Right lung (tissue), 10 donors: ENCODE measurements at places on chromosomes 16 and 17.

DNA sequence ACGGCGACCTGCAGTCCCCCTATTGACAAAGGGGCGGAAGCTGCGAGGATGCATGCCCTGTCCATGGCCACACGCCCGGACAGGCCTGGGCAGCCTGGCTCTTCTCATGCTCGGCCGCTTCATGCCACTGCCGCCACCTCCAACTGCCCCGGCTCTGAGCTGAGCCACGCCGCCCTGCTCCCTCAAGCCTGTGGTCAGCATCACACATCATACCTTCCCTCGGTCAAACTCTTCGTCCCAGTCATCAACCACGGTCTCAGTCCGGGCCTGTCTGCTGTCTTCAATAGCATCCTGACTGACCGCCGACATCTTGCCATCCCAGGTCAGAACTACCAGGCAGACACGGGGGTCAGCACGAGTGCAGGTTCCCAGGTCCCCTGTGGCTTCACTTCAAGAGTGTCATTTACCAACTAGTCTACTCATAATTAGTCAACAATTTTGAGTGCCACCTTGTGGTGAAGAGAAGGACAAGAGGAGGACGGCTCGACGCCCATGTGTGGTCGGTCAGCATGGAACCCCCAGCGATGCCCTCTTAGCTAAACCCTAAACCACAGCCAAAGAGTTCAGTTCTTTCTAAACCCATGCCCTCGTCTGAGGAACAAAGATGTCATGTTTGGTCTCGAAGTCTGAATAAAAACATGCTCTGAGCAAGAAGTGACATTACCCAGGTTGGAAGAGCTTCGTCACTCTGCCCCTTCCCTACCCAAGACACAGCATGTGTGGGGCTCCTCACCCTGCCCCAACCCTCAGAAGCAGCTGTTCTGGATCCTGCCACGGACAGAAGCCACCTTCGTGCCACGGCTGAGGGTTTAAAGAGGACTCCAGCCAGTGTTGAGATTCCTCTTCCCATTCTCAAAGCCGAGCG is 16.9 kb upstream of the CYTH1 start:
- DNase-seq, result peak; percentile 25

DNA sequence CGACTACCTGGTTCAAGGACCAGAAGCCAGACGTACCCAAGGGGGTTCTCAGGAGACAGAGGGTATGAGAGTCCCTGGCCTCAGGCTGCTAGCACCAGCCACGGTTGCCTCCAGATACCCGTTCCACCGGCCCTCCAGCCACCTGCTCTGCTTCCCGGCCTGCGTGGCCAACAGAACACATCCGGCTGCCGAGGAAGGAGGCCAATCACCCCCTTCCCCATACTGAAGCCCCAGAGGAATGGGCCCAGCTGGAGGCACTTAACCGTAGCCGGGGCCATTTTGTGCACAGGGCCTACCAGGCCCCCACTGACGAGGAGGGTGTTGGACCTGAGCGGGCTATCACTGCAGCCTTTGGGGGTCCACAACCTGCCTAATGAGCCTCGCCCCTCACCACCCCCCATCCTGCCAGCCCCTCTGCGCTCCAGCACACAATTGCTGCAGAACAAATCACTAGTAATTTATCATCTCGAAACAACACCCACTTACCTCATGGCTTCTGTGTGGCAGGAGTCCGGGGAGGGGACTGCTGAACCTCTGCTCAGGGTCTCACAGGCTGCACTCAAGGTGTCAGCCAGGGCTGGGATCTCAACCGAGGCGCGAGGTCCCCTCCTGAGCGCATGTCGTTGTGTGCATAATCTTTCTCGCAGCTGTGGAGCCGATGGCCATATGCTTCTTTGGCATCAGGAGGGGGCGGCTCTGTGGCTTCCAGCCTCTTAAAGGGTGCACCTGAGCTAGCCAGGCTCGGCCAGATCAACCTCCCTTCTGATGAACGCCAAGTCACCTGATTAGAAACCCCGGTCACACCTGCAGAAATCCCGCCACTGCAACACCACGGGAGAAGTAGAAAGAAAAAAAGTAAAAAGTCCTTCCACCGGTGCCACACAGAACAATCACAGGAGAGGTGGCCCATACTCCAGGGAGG is 10.1 kb upstream of the KREMEN2 start:
- no peak for DNase-seq

DNA sequence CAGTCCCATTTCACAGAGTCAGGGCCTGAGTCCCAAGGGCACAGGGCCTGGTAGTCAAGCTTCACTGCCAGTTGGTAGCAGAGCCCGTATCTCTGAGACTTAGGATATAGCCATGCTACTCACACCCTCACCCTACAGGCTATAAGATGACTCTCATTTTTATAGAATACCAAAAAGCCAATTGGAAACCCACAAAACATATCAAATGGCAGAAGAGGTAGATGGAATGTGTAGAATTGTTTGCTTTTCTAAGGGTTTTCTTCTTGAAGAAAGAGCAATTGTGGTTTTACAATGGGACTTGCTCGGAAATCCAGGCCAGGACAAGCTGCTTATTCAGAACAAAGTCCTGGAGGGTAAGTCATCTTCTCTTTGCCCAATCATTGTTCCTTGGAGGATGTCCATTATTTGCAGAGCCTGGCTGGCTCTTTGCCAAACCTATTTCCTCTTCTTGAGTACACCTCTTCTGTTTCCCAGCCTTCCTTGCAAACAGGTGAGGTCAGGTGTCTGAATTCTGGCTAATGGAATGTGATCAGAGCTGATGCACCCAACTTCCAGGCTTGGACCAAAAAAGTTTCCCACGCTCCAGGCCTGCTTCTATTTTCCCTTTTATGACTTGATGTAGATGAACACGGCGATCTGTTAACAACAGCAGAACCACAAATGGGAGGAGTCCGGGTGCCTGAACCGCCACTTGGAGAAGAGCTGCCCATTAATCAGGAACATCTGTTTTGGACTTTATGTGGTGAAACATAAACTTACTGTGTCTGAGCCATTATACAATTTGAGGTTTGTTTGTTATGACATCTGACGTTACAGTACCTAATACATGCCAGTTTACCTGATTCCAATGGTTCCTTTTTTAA is 16.9 kb upstream of the CCL22 start:
- peak; percentile 9 for DNase-seq

GRCh38 chr17:13544292-13544691 is 57.4 kb downstream of the HS3ST3A1 start:
- peak; percentile 83 for DNase-seq

- DNase-seq, result no peak
Observed at GRCh38 chr17:58232707-58233156, 5.7 kb upstream of the LPO start.

- no peak for DNase-seq
Observed at GRCh38 chr16:75983741-75984381, 257.6 kb upstream of the CPHXL start.

DNA sequence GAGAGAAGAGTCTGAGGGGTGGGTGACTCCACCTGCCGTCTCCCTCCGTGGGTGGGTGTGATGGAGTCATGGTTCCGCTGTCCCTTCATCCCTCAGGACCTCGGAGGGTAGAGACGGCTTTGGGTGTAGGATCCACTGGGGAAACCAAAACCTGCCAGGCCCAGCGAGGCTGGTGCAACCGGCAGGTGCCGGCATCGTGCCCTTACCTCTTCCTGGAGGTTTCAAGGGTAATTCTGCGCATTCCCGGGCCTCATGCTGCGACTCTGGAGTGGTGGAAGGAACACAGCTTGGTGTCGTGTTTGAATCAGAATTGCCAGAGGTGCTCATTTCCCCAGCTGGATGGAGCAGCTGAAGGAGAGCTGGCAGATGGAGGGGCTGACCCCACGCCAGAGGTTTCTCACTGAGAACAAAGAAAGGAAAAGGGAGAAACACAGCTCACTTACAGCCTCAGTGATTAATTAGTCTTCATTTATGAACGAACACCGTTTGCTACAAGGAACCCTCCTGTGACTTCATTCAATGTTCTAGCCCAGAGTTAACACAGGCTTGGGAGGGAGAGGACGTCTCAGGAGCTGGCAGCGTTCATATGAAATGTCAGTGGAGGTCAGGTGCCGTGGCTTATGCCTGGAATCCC is 16.3 kb upstream of the ATP2A3 start:
- DNase-seq, result no peak

DNA sequence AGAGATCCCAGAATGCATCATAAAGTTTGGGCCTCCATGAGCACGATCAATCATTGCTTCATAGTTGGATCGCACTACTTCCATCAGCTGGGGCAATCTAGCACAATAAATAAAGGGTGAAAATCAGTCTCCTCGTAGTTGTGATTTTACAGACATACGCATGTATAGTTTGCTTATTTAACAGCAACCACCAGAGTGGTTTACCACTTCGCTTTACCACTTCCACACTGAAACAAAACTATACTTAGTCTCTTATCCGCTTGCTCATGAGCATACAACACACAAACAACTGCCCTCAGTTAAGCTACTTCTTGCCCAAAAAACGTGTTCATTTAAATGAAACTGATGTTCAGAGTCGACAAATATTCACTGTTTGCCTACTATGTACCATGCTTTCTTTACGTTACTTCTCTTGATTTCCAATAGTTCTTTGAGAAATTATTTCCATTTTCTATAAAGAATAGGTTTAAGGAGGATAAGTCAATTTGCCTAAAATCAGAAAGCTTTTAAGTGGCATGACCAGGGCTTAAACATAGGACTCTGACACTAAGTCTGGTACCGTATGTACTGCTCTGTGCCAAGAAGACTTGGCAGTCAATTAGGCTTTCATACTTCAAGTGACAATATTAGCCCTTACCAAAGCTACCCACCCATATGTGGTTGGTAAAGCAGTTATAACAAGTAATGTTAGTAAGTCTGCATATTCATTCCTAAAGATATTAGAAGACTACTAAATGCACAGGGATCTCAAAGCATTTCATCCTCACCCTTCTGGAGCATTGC is 22.0 kb downstream of the SETD6 start:
- DNase-seq, result no peak

DNA sequence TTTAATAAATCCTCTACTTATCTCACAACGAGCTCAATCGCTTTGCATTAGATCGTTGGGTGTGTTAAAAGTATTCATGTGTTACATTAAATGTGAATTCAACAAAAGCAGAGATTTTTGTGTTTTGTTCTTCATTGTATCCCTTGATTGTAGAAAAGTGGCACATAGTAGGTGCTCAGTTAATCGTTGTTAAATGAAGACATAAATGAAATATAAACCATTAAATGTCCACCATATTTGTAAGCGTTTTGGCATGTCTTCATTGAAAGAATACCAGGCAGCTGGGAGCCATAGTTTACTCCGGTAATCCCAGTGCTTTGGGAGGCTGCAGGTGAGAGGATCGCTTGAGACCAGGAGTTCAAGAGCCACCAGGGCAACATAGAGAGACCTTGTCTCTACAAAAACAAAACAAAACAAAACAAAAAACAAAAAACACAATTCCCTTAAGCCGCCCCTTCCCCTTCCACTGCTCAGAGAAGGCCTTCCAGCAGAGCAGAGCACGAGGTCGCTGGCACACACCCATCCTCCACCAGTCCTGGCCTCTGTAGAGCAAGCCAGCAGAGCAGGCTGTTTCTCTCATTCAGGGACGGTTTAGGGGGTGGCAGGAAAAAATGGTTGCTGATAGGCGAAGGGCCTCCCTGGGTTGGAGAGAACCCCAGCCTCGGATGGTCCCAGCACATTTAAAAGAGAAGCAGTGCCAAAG is 673 bp upstream of the CHD9 start:
- no peak for DNase-seq

DNA sequence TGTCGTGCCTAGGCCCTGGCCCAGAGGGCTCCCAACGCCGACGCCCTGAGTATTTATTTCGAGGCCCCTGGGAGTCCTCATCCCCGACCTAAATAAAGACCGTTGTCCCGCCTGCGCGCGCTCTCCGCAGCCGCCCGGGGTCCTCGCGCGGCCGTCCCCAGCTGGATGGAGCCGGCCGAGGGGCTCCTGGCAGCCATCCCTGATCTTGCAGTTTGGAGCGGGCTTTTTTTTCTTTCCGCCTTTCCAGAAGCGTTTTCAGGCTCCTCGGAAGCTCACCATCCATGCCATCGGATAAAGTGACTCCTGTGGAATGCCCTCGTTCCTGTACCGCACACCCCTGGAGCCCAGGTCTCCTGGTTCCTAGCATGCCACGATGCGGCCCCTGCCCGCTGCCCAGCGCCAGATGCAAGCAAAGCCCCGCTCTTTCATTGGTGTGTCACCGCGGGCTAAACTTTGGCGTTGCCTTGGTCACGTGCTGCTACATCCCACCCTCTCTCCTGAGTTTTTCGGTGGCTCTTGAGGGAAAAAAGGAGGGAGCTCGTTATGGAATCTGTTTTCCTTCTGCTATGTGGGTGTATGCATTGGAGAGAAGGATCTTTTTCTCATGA is 716 bp downstream of the TMEM94 start:
- DNase-seq, result peak; percentile 69

GRCh38 chr17:78529871-78530670 is 47.1 kb downstream of the DNAH17 start:
- DNase-seq, result no peak

GRCh38 chr17:27888945-27889344 is 4.2 kb downstream of the LYRM9 start:
- peak; percentile 16 for DNase-seq

DNA sequence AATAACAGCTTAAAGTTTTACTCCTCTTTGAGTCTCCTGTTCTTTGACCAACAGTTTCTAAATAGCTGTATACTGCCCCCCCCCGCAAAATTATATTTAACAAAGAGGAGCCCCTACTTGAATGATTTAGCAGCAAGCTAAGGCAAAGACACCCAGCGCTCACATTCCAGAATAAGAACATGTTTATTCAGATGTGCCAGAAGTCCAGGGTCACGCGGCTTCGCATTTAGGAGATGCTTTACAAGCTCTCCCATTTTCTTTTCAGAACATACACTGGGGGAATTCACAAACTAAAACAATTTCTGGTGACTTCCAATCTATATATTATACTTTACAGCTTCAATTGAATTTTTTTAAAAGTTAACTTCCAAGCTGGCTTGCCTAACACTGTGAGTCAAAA is 5.3 kb downstream of the PLD6 start:
- no peak for DNase-seq

DNA sequence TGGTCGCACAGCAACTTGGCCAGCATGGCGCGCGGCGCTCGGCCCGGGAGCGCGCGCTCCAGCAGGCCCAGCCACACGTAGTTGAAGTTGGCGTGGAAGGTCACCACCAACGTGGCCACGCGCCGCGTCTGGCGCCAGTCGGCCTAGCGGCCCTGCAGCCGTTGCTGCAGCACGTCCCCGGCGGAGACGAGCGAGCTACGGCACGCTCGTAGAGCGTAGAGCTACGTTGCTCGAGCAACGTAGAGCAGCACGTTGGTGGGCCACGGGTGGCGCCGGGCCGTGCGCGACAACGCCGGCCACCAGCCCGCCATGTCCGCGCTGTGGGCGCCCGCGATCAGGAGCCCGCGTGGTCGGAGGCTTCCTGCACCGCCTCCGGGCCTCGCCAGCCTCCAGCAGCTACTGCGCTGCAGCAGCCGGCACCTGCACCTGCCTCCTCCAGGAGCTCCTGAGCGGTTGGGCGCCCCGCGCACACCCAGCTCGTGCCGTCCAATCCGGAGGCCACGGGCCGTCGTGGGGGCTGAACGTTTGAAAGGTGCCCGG is 13.4 kb upstream of the SULT1A1 start:
- no peak for DNase-seq
